Cerebellar nuclear complex (tissue), 1 donor: ENCODE measurements at places on chromosomes 13 and 19.

GRCh38 chr19:51815043-51815442, 20.1 kb downstream of the FPR3 start:
- no peak for DNase-seq

DNA sequence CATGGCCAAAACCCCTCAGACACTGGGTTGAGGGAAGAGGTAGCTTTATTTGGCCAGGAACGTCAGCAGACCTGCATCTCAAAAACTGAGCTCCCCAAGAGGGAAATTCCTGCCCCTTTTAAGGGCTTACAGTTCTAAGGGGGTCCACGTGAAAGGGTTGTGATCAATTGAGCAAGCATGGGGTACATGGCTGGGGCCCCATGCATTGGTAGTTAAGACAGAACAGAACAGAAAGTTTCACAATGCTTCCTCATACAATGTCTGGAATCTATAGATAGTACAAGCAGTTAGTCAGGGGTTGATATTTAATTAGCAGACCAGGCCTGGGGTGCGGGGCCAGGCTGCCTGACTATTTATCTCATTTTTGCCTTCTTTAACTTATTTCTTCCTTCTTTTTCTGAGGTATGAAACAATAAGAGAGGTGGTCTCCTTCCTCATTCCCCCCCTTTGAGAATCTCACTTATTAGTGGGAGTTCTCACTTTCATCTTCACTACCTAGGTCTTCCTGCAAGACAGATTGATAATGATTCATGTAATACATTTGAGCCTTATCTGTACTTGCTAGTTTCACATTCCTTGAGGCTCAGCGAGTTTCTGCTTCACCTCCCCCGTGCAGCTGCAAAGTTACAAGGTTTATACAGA, 84.8 kb downstream of the SLC25A15 start:
- no peak for DNase-seq

DNA sequence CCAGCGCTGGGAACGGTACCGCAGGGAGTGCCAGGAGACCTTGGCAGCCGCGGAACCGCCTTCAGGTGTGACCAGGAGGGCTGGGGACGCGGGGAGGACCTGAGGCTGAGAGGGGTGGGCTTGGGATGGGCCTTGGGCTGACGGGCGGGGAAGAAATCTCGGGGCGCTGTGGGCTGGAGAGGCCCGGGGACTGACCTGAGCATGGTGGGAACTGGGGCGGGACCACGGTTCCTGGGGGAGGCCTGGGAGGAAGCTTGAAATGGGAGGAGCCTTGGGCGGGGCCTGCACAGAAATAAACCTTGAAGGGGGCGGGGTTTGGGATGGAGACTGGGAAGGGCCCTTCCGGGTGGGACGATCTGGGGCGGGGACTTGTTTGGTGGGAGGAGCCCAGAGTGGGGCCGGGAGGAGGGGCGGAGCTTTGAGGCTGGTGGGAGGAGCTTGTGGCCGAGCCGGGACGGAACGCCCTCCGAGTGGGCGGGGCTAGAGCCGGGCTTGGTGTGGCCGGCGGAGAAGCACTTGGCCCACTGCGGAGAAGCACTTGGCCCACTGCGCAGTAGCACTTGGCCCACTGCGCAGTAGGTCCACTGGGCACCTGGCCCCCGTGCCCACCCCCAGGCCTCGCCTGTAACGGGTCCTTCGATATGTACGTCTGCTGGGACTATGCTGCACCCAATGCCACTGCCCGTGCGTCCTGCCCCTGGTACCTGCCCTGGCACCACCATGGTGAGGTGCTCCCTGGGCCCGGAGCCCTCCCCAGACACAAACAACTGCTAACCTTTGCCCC, 2.8 kb downstream of the GIPR start:
- DNase-seq, result no peak

DNA sequence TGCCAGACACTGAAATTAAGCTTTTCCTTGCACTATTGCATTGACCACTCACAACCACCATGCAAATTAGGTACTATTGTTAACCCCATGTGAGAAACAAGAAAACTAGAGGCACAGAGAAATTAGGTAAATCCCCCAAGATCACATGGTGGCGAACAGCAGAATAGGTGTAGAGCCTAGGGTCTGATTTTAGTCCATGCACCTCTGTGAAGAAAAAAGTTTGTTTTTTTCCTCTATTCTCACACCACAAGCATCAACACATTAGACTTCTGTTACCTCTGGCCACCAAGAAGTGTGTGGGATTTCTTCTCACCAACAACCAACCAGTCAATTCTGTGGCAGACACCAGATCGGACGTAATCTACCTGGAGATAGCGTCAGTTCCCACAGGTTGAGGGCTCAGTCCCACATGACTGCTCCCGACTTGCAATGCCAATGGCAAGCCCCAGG, 391.9 kb downstream of the COG6 start:
- no peak for DNase-seq

- no peak for DNase-seq
Observed at GRCh38 chr13:99821741-99822140, 149.8 kb downstream of the ZIC5 start.

- peak; percentile 53 for DNase-seq
Observed at GRCh38 chr19:2603334-2603733, 99.2 kb downstream of the GNG7 start.

GRCh38 chr13:49206641-49207040, 13.5 kb upstream of the MLNR start:
- DNase-seq, result no peak

GRCh38 chr19:41000310-41000737, 9.2 kb downstream of the CYP2B6 start:
- DNase-seq, result no peak

DNA sequence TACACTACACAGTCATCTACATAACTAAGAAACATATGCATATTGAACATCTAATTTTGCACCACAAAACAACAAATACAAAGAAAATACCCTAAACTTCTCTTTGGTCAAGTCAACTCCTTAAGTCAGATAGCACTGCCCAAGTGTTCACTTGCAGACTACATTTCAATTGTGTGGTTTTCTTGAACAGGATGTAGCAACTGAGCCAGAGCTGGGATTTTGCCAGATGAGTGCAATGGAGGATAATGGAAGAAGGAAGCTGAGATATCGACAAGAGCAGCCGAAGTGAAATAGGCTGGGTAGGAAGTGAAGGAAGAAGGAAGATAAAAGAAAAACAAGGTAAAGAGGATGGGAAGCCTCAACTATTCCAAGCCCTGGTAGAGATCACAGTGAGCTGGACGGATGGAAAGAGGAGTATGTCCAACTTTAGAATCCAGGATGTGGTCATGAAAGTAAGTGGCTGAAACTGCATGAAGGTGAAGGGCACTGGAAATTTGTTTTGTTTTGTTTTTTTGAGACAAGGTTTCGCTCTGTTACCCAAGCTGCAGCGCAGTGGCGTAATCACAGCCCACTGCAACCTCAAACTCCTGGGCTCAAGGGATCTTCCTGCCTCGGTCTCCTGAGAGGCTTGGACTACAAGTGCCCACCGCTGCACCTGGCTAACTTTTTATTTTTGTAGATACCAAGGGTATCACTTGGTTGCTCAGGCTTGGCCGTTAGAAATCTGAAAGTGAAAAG, 15.0 kb downstream of the NUFIP1 start:
- DNase-seq, result no peak

DNA sequence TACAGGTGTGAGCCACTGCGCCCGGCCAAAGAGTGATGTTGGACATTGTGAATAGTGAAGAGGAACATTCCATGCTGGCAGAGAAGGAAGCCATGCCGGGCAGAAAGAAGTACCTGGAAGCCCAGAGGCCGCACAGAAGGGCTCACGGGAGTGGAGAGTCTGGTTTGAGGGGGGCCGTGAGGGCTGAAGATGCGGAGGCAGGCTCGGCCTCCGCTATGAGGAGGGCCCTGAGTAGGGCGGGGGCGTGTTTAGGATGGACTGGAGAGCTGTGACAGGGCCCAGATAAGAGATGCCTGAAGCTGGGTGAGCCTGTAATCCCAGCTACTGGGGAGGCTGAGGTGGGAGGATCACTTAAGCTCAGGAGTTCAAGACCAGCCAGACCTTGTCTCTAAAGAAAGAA, 1.6 kb downstream of the JOSD2 start:
- no peak for DNase-seq

- no peak for DNase-seq
Observed at GRCh38 chr13:49287995-49288394, 40.3 kb downstream of the CDADC1 start.

GRCh38 chr13:50290186-50290585, 274.9 kb downstream of the KCNRG start:
- DNase-seq, result no peak

DNA sequence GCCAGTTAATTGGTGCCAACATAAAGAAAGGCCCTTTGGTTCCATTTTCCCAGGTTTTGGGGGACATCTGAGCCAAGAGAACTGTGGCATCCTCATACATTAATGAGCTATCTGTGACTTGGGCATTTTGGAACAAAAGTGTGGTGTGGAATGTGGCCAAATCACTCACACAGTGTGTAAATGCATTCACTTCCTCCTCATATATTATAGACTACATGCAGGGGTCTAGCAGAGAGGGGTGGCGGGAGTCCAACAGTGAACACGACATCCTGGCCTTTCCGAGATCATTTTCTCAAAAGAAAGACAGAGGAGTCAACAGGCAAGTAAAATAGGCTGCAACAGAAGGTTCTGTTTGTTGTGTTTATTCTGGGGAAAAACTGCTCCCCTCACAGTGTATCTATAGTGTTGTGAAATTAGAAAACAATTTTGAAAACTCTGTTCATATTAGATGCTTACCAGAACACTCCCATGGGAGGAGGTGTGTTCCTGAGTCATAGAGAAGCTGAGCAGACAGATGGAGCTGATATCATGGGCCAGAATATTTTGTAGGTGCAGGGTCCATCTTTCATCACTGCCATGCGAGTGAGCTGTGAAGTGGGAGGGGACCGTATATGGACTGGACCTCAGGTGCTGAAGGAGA, 36.9 kb downstream of the PABPC3 start:
- DNase-seq, result no peak

- no peak for DNase-seq
Observed at GRCh38 chr13:97629601-97630272, 195.8 kb downstream of the RAP2A start.

DNA sequence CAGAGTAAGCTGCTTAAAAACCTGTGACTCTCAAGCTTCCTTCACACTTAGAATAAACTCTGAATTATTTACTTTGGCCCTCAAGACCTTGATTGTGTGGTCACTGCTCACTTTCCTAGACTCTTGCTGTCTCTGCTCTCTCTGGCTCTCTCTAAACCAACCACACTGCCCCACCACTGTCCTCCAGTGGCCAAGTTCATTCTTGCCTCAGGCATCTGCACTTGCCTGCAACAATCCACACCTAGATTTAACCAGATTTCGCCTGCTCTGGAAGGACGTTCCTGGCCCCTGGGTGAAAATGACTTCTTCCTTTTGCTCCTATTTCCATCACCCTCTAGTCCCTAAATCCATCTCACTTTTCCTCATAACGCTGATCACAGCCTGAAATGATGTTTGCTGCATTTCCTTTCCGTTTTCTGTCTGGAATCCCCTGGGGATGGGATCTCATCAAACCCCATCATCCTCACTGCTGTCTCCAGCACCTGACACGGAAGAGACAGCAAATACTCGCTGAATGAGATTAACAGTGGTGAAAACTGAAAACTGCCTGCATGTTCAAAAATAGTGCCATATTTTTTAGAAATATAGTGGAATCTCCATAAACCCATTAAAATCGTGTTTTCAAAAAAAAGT, 232.6 kb downstream of the UQCRFS1 start:
- no peak for DNase-seq

DNA sequence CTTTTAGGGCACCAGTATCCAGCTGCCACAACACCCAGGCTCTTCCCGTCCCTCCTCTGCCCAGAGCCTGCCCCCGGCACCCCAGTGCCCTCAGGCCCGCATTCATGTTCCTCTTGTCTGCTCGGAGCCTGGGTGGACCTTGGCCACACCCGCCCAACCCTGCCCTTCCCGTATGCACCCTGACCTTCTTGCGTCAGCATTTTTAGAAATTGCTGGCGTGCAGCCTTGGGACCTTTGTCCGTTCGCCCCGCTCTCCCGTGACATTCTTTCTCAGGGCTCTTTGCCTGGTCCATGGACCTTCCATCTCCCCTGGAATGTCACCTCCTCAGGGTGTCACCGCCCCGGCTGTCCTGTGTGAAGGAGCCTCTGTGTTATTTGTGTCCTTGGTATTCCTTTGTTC, 7.6 kb downstream of the NUCB1 start:
- DNase-seq, result no peak

- DNase-seq, result no peak
Observed at GRCh38 chr19:54462047-54462654, 1.4 kb downstream of the LENG9 start.

DNA sequence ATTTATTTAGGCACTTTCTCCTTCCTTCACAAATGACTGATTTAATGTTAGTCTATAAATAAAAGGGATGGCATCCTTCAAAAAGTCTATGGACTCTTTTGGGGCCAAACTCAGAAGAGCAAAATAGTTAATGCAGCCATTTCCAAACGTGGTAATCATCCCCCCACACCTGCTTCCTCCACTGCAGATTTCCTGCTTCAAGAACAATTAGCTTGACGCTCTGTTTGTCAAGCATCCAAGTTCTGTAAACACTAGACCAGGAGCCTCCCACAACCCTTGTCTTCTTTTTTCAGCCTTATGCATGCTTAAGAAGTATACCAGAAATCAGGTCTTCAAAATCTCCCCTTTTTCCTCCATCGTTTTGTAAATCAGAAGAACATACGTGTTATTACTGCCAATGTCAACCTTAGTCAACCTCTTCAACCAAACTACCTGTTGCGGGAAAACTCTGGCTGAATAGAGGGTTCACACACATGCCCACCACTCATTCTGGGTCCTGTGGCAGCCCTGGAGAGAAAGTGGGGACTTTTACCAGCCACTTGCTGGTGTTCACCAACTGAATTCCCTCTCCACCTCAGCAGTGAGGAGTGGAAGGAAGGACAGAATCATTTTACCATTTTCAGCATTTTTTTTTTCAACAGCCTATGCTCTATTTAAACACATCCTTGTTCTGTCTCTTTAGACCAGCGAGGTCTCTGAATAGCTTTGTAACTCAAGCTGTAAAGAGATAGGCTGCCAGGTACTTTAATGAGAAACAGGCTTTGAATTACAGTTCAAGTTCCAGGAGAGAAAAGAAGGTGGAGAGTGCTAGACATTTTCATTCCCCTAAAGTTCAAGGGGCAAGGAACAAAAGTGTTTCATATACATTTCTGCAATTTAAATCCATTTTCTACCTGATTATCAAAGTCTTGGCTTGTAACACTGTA, 39.1 kb downstream of the EFNB2 start:
- no peak for DNase-seq
